ENCODE measurements at places on chromosomes 11 and 22. TPM values are rescaled to one million over a fixed set of nuclear protein-coding genes. Genes with fewer than 3 reads are reported as not detected.

GRCh38 chr11:131044851-131045250 is 128.6 kb upstream of the SNX19 start:
- no peak for DNase-seq

GRCh38 chr22:46537946-46538813 is 760 bp upstream of the CELSR1 start:
- DNase-seq, result peak; percentile 52

GRCh38 chr22:20128902-20129746 is 2.5 kb upstream of the ZDHHC8 start:
- DNase-seq, result no peak

GRCh38 chr22:19214078-19214473 is 35.5 kb upstream of the SLC25A1 start:
- no peak for DNase-seq

- no peak for DNase-seq
These were observed 99.9 kb upstream of the TBCEL start for GRCh38 chr11:120923866-120924508.

DNA sequence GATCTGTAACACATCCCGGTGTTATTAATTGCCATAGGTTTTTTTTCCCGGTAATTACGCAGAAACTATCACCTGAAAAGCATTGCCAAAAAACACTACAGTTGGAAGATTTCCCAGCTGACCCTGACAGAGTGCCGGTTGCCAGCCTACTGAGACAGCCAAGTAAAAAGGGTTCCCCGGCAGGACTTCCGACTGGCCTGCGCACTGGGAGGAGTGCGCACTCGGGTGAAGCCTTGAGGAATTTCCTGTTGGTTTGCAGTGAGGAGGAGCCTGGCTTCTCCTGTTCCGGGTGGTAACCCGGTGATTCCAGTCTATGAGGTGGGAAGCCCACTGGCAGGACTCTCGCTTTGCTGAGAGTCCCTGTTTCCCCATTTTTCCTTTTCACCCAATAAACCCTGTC is 52.1 kb downstream of the CNTF start:
- DNase-seq, result no peak

DNA sequence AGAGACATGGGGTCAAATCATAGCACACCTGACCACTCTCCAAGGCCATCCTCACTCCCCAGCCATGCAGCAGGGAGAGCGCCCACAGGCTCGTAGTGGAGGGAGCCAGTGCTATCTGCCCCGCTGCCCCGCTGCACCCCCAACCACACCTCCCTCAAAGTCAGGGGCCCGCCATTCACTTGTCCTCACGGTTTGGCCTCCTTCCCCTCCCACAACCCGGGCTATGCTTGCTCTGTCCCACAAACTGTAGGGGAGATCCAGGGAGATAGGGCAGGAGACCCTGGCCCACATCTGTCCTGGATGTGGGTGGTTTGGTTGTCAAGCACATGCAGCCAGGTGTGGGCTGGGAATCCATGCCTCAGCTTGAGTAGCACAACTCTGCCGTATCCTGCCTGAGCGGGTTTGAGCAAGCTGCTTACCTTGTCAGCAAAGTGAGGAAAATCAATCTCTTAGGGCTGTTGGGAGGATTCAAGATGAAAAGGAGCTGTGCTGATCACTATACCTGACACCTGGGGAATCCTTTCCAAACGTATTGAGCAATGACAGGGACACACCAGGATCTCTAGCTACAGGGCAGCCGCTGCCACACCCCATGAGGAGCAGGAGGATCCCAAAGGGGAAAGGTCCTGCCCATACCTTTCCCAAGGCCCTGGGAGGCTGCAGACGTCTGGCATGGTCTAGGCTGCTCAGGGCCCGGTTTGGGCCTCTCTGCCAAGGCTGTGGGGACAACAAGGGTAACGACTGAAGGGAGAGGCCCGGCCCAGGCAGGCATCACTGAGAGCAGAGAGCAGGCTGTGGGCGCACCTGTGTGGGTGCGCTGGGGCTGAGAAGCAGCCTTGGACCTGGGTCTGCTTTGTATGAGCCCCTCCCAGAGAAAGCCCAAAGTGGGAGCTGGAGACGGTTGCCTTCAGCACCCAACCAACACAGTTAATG is 23.3 kb downstream of the KCNJ5 start:
- no peak for DNase-seq

GRCh38 chr11:1632053-1632714 is 2.6 kb downstream of the KRTAP5-5 start:
- no peak for DNase-seq

GRCh38 chr11:60891103-60891741 is 15.2 kb downstream of the PRPF19 start:
- peak; percentile 59 for DNase-seq

- DNase-seq, result no peak
These were observed 78.5 kb downstream of the MORC2 start for GRCh38 chr22:30889996-30890480.

- DNase-seq, result no peak
These were observed 39.2 kb downstream of the KDM2A start for GRCh38 chr11:67158221-67158620.

DNA sequence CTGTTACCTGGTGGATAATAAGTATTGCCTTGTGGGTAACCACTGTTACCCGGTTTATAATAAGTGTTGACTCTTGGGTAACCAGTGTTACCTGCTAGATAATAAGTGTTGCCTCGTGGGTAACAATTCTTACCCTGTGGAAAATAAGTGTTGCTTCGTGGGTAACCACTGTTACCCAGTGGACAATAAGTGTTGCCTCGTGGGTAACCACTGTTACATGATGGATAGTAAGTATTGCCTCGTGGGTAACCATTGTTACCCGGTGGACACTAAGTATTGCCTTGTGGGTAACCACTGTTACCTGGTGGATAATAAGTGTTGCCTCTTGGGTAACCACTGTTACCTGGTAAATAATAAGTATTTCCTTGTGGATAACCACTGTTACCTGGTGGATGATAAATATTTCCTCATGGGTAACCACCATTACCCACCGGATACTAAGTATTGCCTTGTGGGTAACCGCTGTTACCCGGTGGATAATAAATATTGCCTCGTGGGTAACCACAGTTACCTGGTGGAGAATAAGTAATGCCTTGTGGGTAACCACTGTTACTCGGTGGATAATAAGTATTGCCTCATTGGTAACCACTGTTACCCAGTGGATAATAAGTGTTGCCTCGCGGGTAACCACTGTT is 8.7 kb upstream of the NXPE4 start:
- DNase-seq, result no peak

DNA sequence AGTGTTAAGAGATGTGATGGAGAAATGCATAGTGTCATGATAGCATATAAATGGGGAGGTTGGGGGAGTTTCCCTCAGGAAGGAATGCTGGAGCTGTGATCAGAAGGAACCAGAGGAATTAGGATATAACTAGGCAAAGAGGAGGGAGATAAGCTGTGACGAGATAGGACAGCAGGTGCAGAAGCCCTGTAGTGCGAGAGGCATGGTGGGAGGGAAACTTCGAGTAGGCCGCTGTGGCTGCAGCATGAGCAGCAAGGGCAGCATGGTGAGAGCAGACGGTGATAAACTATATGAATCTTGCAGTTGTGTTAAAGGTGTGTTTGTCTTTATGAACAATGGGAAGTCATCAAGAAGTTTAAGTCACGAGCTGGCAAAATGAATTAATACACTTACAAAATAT is 109.9 kb downstream of the EMSY start:
- no peak for DNase-seq

DNA sequence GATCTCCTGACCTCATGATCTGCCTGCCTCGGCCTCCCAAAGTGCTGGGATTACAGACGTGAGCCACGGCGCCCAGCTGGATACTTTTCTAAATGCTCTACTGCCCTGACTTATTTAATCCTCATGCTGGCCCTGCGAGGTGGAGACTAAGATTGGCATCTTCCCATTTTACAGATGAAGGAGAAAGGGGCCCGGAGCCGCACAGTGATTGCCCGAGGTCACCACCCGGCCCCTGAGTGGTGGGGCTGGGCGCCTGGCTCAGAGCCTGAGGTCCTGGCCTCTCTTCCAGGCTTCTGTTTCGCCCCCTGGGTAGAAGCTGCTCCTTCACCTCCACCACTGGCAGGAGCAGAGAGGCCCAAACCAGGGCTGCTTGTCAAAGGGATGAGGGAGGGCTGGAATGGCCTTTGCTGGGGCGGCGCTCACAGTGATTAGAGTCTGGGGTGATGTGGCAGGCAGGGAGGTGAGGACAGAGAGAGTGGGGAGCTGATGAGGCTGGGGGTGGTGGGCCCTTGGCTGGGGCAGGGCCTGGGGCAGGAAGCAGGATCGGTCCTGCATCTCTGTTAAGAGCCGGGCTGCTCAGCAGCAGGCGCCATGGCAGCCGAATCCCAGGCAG is 15.4 kb upstream of the MPPED1 start:
- no peak for DNase-seq

GRCh38 chr22:22387386-22387736 is 121.2 kb downstream of the ZNF280B start:
- DNase-seq, result no peak

- DNase-seq, result no peak
These were observed 215.1 kb upstream of the BLID start for GRCh38 chr11:122331079-122331478.

MYBPC3 gene
- 2,596 TPM for total RNA-seq

GP1BB gene
- total RNA-seq, result not detected

WDR74 gene
- total RNA-seq, result 25.8 TPM

RFPL2 gene
- total RNA-seq, result not detected

ART1 gene
- total RNA-seq, result 0.52 TPM

POU2AF1 gene
- 0.62 TPM for total RNA-seq

ELFN2 gene
- 0.05 TPM for total RNA-seq

SBF2 gene
- total RNA-seq, result 17.9 TPM

Measured in left ventricle myocardium superior (tissue), 1 donor.